ENCODE measurements at places on chromosomes 3 and 15.

- peak; percentile 20 for DNase-seq
Measured at GRCh38 chr3:121883507-121883906, 10.7 kb upstream of the SLC15A2 start.

- peak; percentile 35 for DNase-seq
Measured at GRCh38 chr15:26971271-26972018, 464 bp downstream of the GABRG3 start.

DNA sequence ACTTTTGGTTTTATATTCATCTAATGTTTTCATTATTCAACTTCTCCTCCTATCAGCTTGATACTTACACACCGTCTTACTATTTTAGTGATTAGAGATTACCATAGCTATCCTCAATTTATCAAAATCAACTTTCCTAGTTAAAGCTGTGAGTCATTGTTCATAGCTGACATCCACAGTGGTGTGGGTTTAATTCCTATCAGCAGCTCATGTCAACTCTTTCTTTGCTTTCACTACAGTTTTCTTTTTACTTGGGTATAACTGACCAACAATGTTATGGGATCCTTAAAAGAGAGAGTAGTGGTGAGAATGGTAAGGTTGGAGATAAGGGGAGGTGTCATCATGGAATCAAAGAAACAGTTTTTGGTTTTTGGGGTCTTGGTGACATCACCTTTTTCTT lies 112.7 kb downstream of the NFKBIZ start:
- no peak for DNase-seq

- no peak for DNase-seq
Measured at GRCh38 chr15:69813881-69814280, 283.8 kb downstream of the TLE3 start.

- DNase-seq = no peak
Measured at GRCh38 chr3:114872050-114872449, 275.0 kb downstream of the ZBTB20 start.
